Stimulated activated CD4-positive, alpha-beta T cell treated with anti-CD3 and anti-CD28 coated beads, Interleukin-15, amount 100 ng/mL, for 48 hours (primary cell): ENCODE measurements at places on chromosomes 11 and 22.

DNA sequence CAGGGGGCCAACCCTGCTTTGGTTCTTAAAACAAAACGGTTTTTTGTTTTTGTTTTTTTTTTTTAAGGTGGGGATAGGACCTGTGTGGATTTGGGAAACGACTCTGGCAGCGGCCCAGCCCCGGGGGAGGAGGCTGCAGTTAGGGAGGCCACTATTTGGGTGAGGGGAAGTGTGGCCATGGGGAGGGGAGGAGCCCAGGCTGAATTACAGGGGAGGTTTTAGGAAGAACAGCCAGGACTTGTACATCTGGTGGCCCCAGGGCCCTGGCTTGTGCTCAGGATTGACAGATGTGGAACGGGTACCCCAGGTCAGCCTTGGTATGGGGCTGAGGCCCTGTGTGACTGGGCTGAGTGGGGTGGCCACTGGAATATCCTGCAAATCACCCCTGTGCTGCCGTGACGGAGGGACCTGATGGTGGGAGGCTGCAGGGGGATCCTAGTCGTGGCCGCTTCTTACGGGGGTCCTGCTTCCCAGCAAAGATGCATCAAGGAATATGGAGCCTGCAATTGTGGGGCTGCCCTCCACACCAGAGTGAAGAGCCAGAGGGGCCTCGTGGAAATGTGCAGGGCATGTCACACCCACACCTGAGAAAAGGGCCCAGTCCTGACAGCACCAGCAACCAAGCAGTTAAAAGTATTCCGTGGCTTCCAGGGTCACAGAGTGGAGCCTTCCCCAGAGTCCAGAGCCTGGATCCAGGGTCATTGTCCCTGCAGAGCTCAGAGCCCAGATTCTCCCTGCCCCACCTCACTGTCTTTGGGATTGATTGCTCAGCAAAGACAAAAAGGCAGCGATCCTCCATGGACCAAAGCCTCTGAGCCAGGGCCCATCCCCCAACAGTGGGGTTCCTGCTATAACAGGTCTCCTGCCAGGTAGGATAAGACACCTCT lies 55.2 kb upstream of the WNT7B start:
- DNase-seq = no peak

DNA sequence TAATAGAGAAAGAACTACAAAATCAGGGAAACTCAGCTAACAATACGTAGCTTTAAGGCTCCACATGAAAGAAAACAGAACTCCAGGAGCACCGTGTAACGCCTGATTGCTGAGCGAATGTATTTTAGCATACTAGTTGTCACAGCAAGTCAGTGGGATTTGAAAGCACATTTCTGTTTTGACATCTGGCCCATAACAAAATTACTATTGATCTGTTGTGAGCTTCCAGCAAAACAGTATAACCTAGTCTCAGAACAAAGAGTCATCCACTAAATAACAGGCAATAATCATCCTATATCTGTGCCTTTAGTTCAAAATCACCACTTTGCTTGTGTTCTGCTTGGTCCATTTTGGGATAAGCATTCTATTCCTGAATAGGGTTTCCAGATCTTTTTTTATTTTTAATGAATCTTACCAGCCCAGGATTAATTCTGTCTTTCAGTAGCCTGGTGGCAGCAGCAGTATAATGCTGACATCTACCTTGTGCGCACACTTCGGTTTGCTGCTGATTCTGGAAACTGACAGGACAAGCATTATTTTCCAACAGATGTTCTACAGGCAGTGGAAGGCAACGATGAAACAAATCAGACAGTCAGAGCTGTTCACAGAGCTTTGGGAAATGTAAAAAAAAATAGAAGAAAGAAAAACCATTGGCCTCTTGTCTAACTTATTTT lies 66.2 kb downstream of the CADM1 start:
- DNase-seq = no peak

GRCh38 chr11:77806993-77807392 lies 13.5 kb downstream of the RSF1 start:
- DNase-seq = no peak

GRCh38 chr11:85752201-85752889 lies 58.6 kb downstream of the SYTL2 start:
- DNase-seq = no peak

GRCh38 chr11:118006153-118006534 lies 19.9 kb downstream of the IL10RA start:
- no peak for DNase-seq

DNA sequence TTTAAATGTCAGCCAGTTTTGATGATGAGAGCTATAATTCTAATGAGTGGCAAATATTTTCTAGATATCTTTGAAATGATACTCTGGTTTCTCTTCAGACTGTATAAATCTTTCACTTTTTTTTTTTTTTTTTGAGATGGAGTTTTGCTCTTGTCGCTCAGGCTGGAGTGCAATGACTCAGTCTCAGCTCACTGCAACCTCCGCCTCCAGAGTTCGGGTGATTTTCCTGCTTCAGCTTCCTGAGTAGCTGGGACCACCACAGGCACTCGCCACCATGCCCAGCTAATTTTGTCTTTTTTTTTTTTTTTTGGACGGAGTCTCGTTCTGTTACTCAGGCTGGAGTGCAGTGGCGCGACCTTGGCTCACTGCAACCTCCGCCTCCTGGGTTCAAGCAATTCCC lies 113.6 kb downstream of the TEAD1 start:
- DNase-seq = no peak

DNA sequence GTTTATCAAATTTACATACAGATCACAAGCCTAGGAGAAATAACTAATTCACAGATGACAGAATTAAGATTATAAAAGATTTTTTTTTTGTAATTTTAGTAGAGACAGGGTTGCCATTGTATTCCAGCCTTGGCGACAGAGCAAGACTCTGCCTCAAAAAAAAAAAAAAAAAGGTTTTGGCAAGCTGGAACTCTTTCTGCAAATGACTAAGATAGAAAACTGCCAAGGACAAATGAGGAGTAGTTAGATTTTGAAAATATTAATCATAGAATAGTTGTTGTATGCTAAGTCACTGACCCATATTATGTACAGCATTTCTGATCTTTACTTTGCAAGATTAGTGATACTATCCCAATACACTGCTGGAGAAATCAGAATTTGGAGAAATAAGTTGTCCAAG lies 99.2 kb downstream of the C11orf65 start:
- DNase-seq = no peak

- DNase-seq = no peak
These were observed 455.7 kb downstream of the RAB38 start for GRCh38 chr11:87719326-87720073.

DNA sequence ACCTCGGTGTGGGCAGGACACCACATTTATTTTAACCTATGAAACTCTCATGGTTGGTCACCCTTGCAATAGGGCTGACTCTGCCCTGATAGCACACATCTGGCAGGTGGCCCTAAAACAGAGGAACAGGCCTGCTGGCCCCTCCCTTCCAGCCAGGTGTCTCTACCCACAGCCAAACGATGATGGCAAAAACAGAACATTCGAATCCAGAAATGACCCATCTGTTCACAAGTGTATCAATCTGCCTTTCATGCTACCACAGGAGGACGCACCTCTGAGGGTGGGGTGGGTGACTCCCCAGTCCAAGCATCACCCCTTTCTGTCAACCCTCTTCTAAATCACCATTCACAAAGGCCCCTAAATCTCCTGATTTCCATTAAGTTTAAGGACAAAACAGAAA lies 118.1 kb downstream of the ETS1 start:
- DNase-seq = no peak

GRCh38 chr11:119384332-119384731 lies 2.8 kb upstream of the USP2 start:
- no peak for DNase-seq

DNA sequence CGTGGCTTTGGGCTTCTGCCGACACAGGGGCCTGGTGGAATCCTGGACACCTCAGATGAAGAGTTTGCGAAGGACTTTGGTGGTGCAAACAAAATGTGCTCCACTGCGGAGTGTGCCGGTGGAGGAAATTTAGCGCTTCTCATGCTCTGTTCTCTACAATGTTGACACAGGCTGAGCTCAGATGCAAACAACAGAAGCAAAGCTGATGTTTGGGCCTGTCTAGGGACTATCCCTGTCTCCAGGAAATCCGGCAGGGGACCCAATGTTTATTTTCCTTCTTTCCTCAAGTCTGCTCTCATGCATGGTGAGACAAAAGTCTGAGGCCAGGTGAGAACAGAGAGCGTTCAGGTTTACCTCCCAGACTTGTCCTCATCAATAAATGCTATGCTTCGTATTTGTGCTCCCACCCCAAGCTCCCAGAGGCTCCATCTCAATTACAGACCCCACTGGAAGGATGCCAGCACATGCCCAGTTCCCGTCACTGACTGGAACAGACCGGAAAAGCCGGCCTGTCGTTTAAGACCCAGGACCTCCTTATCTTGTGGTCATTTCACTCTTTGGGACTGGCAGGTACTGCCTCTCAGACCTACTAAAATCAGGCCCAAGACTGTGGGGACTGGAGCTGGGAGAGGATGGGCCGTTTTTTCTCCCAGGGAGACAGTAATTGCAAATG lies 105.7 kb upstream of the B3GAT1 start:
- DNase-seq = no peak

DNA sequence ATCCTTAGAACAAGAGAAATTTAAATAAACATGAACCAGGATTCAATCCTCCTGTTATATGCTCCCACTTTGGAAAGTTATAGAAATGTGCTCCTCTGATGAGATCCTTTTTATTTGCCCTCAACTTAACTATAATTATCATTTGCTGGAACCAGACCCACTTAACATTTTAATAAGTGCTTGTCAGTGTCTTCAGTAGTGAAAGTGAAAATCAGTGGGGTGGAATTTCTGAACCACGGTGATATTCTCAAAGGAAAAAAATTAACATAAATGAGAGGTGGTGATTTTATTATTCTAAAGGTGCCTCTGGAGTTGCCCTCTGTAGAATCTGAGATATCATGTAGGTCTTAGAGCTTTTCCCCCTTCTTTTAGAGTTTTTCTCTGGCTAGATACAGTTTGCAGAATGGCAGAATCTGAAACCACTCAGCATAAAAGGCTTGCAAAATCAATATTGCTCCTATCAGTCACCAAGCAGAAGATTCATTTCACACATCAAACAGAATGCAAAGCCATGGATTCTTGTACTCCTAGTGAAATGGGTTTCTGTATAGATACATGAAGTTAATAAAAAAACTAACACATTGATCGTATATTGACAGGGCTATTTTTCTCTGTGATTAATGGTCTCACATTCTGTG lies 213.2 kb downstream of the LUZP2 start:
- DNase-seq = no peak

DNA sequence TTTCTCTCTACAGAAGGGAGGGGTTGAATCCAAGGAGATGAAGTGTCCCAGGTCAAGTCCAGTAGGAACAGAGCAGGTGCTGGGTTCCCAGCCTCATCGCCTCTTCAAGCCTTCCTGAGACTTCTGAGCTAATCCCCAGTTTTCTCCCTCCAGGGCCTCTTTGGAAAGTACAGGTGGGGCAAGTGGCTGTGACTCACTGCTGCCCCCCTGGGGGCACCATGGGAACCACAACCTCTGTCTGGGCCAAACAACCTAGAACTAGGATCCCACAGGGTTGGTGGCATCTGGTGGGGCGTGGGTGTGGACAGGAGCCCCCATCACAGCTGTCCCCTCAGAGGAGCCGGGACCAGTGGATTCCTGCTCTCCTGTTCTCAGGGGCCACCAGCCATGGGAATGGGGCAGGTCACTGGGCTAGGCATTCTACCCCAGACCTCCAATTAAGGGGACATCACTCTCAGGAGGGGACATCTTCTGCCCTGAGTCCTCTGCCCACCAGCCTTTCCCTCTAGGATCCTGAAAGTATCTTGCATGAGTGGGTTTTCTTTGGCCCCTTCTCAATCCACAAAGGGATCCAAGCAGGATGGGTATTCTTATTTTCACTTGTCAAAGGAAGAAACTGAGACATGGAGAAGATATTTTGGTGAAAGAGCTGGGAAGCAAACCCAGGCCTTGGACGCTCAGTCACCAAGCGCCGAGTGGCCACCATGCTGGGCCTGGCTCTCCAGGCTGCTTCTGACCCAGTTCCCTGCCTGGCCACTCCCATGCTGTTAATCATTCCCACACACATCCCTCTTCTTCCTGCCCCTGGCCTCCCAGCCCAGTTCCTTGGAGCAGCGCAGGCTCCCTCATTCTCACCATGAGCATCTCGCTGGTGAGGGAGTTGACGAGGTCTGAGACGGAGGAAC lies 23.8 kb downstream of the LRRC10B start:
- peak; percentile 27 for DNase-seq

DNA sequence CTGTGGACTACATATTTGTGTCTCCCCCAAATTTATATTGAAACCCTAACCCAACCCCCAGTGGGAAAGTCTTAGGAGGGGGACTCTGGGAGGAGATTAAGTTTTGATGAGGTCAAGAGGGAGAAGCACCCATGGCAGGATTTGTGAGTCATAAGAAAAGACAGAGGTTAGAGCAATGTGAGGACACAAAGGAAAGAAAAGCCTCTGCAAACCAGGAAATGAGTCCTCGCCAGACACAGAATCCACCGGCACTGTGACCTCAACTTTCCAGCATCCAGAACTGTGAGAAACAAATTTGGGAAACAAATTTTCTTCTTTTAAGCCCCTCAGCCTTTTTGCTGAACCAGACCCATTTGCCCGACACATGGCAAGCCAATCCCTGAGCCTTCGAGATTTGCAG lies 397.0 kb downstream of the NTM start:
- DNase-seq = no peak
